Mammary epithelial cell (primary cell): ENCODE measurements at places on chromosomes 1 and 21. TPM values are rescaled to one million over a fixed set of nuclear protein-coding genes. Genes with fewer than 3 reads are reported as not detected.

Gene IQCC
- total RNA-seq = 2.2 and 3.9 TPM in 2 replicates

Gene LCE1B
- 1.1 and 1.6 TPM in 2 replicates for total RNA-seq

Gene C4BPA
- total RNA-seq = not detected in 2 replicates

Gene MX1
- 5.3 and 5.6 TPM in 2 replicates for total RNA-seq

Gene FAM72C
- total RNA-seq = not detected

Gene CD48
- total RNA-seq = not detected
